Fibroblast of lung (primary cell): ENCODE measurements at places on chromosomes 12 and 14. TPM values are rescaled to one million over a fixed set of nuclear protein-coding genes. Genes with fewer than 3 reads are reported as not detected.

DNA sequence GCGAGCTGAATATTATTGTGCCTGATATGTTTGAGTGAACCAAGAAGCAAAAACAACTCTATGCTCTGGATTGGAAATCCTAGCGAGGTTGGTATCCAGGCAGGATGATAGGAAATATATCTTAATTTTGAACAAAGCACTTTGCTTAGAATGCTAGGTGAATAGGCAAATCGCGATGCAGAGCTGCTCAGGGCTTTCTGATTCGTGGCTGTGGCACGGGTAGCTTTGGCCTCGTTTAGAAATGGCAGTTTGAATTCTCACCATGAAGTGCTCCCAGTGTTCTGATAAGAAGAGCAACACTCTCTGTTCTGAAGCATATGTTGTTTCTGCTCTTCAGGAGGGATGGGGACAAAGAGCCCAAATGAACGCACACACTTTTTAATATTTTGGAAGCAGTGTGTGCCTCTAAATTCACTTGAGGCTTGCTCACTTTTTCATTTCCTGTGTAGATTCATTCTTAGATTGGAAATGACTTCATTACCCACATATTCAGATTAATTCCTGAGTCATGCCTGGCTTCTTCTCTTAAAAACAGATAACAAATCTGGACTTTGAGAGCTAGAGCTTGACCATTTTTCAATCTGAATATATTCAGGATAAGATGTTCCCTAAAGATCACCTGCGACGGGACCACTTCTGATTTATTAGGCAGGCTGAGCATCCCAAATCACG is 200.9 kb downstream of the RPAP3 start:
- peaks cover 2% of the 10 kb centered on the region for H3K4me1 ChIP-seq
- H3K36me3 ChIP-seq = no peaks in the 10 kb centered on the region
- H3K27ac ChIP-seq = peak overlapping the region; percentile 11
- DNase-seq = peak; percentile 90
- no peaks in the 10 kb centered on the region for H3K27me3 ChIP-seq

DNA sequence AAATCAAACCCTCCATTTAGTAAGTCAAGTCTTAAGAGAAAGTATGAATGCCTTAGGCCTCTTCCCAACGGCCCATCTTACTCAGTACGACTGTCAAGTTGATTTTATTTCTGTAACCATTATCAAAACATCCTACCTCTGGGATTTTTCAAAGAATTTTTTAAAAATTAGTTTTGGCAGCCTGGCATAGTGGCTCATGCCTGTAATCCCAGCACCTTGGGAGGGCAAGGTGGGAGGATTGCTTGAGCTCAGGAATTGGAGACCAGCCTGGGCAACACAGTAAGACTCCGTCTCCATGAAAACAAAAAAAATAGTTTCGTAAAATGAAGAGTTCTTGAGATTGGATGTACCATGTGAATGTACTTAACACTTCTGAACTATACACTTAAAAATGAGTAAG is 4.1 kb downstream of the FGD6 start:
- H3K36me3 ChIP-seq = no peaks in the 10 kb centered on the region
- no peaks in the 10 kb centered on the region for H3K4me1 ChIP-seq
- DNase-seq = no peak
- H3K4me3 ChIP-seq = no peak overlapping the region
- H3K27ac ChIP-seq = no peak overlapping the region

The CCDC38 gene
- not detected in 2 replicates for total RNA-seq

The AMIGO2 gene
- 2.3 and 6.9 TPM in 2 replicates for total RNA-seq

DNA sequence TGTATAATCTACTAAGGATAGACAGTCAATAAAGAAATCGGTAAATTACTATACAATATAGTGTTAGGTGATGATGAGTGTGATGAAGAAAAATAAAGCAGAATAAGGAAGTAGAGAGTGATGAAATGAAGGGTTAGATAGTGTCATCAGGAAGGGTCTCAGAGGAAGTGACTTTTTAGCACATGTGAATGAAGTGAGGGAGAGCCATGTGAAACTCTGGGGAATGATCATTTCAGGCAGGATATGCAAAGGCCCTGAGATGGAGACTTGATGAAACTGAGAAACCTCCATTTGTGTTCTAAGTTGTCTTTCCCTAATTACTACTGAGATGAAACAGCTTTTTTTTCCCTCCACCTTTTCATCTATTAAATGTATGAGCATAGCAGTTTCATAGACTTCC is 19.4 kb upstream of the GNPTAB start:
- H3K36me3 ChIP-seq = no peaks in the 10 kb centered on the region
- no peak overlapping the region for H3K27ac ChIP-seq
- no peak for DNase-seq
- peaks cover 2% of the 10 kb centered on the region for H3K4me1 ChIP-seq
- no peak overlapping the region for H3K4me3 ChIP-seq
- H3K27me3 ChIP-seq = no peaks in the 10 kb centered on the region

DNA sequence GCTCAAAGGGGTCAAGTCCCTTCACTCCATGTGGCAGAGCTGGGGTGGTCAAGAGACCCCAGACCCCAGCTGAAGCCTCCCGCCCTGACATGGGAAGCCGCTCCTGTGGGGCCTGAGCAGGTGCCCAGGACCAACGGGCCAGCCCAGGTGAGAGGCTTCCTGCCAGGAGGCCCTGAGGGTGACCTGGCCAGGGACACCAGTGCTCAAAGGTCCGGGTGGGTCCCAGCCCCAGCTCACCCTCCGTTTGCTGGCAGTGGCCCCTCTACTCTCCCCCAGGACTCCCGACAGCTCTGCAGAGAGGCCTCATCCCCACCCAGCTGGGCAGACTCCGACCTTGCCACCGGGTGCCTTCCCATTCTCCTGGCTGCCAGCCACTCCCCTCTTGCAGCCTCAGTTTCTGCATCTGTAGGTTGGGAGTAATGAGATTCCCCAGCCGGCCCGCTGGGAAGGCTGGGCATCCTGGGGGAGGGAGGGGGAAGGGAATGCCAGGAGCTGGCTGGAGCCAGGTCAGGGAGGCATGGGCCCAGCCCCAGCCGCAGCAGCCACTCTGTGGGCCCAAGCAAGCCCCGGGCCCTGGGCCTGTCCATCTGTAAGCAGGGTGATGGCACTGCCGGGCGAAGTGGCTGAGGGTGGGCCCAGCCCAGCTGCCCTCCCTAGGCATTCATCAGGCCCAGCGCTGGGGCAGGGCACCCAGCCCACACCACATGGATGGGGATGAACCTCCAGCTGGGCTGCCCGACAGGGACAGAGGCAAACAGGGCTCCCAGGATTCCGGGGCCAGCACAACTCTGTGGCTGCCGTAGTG is 10.3 kb upstream of the INF2 start:
- no peaks in the 10 kb centered on the region for H3K27me3 ChIP-seq
- H3K27ac ChIP-seq = peak overlapping the region; percentile 83
- no peak overlapping the region for H3K4me3 ChIP-seq
- DNase-seq = no peak
- H3K4me1 ChIP-seq = peaks cover 40% of the 10 kb centered on the region

DNA sequence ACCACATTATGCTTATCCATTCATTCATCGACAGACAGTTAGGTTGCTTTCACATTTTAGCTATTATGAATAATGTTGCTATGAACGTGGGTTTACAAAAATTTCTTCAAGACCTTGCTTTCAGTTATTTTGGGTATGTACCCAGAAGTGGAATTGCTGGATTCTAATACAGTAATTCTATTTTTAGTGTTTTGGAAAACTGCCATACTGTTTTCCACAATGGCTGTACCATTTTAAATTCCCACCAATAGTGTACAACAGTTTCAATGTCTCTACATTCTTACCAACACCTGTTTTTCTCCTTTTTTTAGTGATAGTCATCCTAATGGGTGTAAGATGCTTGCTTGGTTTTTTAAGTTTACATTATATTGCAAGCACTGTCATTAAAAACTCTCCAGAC is 147.5 kb downstream of the ZFP36L1 start:
- H3K27me3 ChIP-seq = no peaks in the 10 kb centered on the region
- no peak overlapping the region for H3K4me3 ChIP-seq
- DNase-seq = no peak
- H3K36me3 ChIP-seq = no peaks in the 10 kb centered on the region
- H3K4me1 ChIP-seq = peaks cover under 1% of the 10 kb centered on the region

GRCh38 chr12:29797565-29798355 is 14.0 kb upstream of the TMTC1 start:
- no peak overlapping the region for H3K27ac ChIP-seq
- H3K4me1 ChIP-seq = peaks cover 7% of the 10 kb centered on the region
- no peak for DNase-seq

- H3K36me3 ChIP-seq = no peaks in the 10 kb centered on the region
- peaks cover 10% of the 10 kb centered on the region for H3K27me3 ChIP-seq
- H3K4me1 ChIP-seq = no peaks in the 10 kb centered on the region
- H3K4me3 ChIP-seq = no peak overlapping the region
These were observed 32.6 kb upstream of the PLEKHG3 start for GRCh38 chr14:64671591-64671990.

DNA sequence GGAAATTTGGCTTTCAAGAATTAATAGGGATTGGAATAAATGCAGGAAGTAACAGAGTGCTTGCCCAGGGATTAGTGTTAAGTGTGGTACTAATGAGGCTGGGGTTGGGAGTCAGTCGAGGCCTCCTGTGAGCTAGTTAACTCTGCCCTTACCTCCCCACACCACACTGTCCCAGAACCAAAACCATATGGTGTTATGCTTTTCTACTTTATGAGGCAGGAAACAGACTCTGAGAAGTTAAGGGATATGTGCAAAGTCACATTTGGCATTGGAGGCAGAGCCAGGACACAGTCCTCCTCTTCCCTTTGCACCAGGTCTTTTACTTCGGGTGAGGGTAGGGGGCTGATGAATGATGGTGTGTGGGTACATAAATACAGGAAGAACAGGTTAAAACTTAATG is 41.9 kb downstream of the PELI2 start:
- H3K4me1 ChIP-seq = no peaks in the 10 kb centered on the region
- no peak overlapping the region for H3K4me3 ChIP-seq
- DNase-seq = no peak
- H3K27me3 ChIP-seq = no peaks in the 10 kb centered on the region
- no peaks in the 10 kb centered on the region for H3K36me3 ChIP-seq

The KLRK1 gene
- total RNA-seq = not detected in 2 replicates

DNA sequence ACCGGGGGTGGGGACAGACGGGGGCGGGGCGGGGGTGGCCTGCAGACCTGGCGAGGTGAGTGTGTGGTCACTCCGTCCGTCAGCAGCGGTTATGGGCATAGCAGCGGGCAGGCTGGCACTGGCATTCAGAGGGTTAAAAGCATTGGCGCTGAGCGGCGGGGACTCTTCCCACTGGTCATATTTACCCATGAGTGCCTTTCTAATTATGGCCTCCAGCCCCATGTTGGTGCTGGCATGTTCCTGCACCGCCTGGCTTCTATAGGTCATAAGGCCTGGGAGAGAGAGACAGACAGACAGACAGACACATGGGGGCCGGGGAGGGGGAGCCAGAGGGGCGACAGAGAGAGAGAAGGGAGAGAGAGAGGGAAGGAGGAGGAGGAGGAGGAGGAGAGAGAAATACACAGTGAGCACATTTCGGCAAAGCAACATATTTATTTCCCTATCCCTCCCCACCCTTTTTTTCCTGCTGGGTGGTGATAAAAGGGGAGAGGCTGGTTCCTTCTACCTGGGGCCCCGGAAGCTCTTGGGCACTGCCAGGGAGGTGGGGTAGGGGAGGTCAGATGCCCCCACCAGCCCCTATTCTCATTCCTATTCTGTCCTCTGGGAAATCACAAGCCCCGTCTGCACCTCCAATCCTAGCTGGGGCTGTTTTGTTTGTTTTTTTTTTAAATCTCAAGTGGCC is 32.6 kb downstream of the RFLNA start:
- no peak overlapping the region for H3K27ac ChIP-seq
- H3K36me3 ChIP-seq = peaks cover 36% of the 10 kb centered on the region
- no peak overlapping the region for H3K4me3 ChIP-seq
- no peaks in the 10 kb centered on the region for H3K4me1 ChIP-seq

DNA sequence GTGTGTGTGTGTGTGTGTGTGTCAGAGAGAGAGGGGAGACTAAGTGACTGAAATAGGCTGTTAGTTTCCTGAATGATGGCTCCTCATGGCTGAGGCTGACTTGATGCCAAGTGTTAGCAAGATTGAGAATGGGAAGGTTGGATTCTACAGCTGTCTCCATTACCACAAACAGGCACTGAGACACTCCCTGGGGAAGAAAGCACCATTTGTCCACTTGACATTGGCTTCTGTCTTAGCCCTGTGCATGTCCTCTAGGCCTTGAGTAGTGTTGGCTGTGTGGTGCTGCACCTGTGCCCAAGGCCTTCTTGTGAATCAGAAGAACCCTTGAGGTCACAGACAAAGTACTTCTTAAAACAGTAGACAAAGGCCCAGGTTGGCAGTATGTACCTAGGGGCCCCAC is 15.6 kb downstream of the ERG28 start:
- peaks cover 2% of the 10 kb centered on the region for H3K36me3 ChIP-seq
- DNase-seq = no peak
- peaks cover 25% of the 10 kb centered on the region for H3K4me1 ChIP-seq
- H3K27me3 ChIP-seq = no peaks in the 10 kb centered on the region
- H3K4me3 ChIP-seq = no peak overlapping the region
- no peak overlapping the region for H3K27ac ChIP-seq

DNA sequence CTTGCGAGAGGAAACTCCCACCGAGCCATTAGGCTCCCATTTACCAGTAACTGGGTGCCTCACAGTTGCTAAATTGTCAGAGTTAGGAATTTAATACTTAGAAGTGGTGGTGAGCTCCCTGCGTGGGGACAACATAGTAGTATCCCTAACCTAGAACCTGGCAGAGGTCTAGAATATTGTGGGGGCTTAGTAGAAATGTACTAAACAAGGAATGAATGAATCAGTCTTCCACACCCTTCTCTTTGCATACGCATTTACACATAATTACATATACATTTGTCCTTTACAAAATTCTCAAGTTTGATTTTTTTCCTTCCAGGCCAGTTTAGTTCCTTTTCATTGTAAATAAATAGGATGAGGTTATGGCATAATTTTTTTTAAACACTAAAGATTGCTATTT is 24.1 kb downstream of the PELI2 start:
- DNase-seq = no peak
- H3K27ac ChIP-seq = no peak overlapping the region
- H3K27me3 ChIP-seq = no peaks in the 10 kb centered on the region
- no peaks in the 10 kb centered on the region for H3K36me3 ChIP-seq

The SLC35E3 gene
- total RNA-seq = 3.6 and 4.1 TPM in 2 replicates

DNA sequence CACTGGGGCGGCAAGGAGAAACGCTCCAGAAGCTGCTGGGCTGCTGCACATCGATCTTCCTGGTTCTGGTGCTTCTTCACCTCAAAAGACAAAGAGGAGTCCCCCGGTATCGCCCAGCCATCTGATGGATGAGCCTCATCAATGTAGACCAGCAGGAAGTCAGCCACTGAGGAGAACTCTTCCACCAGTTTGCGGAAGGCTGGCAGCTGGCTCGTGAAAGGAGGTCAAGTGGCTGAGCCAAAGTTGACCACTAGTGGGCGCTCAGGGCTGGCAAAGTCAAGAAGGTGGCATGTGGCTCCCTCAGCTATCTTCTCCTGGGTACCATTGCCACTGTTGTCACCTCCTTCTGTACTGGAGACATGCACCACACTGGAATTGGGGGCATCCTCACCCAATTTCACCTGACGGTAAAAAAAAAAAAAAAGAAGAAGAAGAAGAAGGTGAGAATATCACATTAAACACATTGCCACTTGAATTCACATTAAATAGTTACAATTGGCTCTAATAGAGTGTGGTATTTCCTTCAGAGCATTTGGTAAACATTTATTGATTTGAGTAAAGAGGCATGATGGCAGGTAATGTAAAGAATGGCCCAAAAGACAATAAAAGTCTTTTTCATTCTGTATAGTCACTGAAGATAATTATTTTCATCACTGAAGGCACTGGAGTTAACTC is 8.3 kb downstream of the DIO2 start:
- H3K4me1 ChIP-seq = no peaks in the 10 kb centered on the region
- no peak overlapping the region for H3K27ac ChIP-seq
- DNase-seq = no peak
- no peaks in the 10 kb centered on the region for H3K27me3 ChIP-seq
- H3K4me3 ChIP-seq = no peak overlapping the region

GRCh38 chr12:40431169-40431568 is 206.4 kb downstream of the LRRK2 start:
- no peak overlapping the region for H3K27ac ChIP-seq
- H3K36me3 ChIP-seq = no peaks in the 10 kb centered on the region
- no peaks in the 10 kb centered on the region for H3K4me1 ChIP-seq
- no peaks in the 10 kb centered on the region for H3K27me3 ChIP-seq

The OSGEP gene
- 29.5 and 34.0 TPM in 2 replicates for total RNA-seq
